ENCODE measurements at places on chromosomes 5 and 9. TPM values are rescaled to one million over a fixed set of nuclear protein-coding genes. Genes with fewer than 3 reads are reported as not detected.

The PCDHGC5 gene
- total RNA-seq = 0.06 TPM

The WDR5 gene
- 63.2 TPM for total RNA-seq

The GCNT1 gene
- 4.4 TPM for total RNA-seq

The PHF24 gene
- 0.08 TPM for total RNA-seq

The PCDHB9 gene
- not detected for total RNA-seq

The CCDC192 gene
- not detected for total RNA-seq

The CDO1 gene
- total RNA-seq = not detected

The SHISAL2B gene
- not detected for total RNA-seq

The STPG3 gene
- total RNA-seq = not detected

The KIF20A gene
- 44.1 TPM for total RNA-seq

The TYRP1 gene
- total RNA-seq = not detected

The MYOT gene
- not detected for total RNA-seq

Measured in A549 treated with GW870086 at 1 μM for 4 hours (cell line).